Hematopoietic multipotent progenitor cell treated with erythropoietin and hydrocortisone succinate and interleukin-3 and kit ligand, for 15 days (in vitro differentiated cells): ENCODE measurements at places on chromosomes 11 and 22.

DNA sequence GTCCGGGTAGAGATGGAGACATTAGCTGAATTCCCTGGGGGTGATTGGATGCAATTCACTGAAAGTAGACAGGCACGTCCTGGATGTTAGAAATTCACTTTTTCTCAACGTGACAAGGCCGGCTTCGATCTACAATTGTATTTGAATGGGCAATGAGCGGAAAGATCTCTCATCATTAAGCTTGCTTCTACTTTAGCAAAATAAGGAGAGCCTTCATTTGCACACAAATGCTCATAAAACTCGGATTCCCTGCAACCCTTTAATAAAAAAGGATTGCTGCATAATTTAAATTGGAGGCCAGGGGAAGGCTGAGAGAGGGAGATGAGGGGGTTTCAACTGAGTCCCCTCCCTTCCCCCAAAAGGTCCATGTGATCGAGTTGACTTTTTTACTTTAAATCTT is 10.6 kb upstream of the PAX6 start:
- no peak for DNase-seq

GRCh38 chr11:73227571-73228211 is 9.6 kb downstream of the P2RY2 start:
- DNase-seq = no peak

GRCh38 chr11:71169313-71169712 is 83.1 kb downstream of the SHANK2 start:
- no peak for DNase-seq

DNA sequence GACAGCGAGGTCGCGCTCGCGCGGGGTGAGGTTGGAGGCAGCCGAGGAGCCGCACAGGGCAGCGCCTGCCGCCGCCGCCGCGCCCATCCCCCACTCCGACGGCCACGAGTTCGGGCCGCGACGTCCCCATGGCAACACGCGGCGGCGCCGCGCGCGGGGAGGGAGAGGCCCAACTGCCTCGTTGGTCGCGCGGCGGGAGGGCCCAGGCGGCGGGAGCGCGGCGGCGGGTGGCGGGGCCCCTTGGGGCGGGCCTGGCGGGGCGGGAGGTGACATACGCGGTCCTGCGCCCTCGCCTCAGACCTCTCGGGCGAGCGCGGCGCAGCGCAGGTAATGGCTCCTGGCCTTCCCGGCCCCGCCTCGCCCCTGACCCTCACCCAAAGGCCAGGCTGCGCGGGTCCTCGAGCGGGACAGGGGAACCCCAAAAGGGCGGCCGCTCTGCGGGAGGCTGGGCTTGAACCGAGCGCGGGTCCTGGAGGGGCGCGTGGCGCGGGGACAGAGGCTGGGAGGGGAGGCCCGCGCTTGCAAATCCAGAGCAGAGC is at the start of gene DEUP1:
Gene DEUP1, plus strand, starts transcription at position 297 of the 539 bp plus-strand sequence. CDS start 1,518 bp downstream, outside the sequence.
- DNase-seq = no peak

DNA sequence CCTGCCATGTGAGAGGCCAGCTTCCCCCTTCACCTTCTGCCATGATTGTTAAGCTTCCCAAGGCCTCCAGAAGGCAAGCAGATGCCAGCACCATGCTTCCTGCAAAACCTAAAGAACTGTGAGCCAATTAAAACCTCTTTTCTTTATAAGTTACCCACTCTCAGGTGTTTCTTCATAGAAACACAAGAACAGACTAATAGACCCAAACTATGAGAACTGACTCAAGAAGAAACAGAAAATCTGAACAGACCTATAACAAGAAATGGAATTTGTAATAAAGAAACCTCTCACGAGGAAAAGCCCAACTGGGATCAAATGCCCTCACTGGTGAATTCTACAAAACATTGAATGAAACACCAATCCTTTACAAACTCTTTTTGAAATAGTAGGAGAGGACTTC is 12.0 kb downstream of the NPAT start:
- no peak for DNase-seq

GRCh38 chr11:86673872-86674750 is 1.7 kb upstream of the ME3 start:
- DNase-seq = no peak

DNA sequence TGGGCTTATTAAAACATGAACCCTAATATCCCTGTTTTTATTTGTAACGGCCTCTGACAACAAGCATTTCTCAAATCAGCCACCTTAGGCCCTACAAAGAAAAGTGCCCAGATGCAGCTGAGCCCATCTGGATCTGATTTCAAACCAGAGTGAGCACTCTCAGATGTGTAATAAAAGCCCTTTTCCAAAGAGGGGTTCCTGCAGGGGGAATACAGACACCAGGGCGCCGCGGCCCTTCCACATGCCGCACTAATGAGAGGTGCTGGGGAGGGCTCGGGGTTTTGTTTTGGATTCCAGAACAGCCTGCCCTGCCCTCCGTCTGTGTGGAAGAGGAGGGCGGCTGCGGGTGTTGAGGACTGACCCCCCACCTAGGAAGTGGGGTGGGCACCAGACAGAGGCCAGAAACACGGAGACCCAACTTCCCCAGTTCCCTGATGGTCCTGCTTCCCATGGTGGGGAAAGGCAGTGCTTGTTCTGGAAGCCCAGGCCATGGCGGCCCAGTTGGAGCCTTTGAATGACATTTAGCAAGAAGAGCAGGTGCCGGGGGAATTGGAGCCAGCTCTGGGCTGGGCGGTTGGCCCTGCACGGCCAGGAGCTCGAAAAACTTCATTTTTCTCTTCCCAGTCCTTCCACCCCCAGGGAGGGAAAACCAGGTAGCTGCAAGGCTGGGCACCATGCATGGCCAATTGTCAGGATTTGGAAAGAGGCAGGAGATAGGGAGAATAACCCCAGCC is 63.7 kb downstream of the MACROD1 start:
- no peak for DNase-seq

DNA sequence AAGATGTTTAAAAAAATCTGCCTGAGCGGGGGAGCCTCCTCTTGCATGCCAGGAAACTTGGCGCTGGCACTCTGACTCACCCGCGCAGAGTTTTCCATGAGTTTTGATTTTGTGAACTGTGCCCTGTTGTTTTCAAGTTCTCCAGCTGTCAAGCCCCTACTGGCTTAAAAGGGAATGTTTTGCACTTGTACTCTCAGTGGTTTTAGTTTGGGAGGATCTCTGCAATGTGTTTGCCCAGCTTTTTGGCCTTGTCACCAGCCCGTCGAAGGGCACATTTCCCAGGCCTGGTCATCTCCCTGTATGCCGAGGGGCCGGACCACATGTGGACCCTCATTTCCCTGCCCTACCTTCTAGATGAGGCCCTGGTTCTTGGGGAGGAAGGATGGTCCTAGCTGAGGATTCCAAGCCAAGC is 12.2 kb downstream of the MRGPRF start:
- no peak for DNase-seq

DNA sequence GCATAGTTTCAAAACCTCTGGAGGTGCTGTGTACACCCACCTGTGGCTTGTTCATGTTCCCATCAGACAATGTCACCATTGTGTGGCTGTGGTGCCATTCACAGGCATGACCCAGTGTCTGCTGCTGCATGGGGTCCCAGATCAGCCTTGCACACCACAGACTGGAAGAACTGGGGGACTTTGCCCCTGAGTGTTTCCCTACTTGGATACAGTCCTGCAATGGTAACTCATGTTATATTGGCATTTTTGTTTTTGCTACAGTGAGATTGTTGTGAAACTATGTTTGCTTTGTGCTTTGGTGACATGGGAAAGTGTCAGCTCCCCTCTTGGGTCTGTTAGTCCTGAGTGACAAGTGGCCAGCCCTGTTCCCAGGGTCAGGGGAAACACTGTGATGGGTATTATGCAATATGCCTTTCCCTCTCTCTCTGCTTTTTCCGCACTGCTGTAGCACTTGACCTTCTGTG is 108.8 kb downstream of the NAV2 start:
- no peak for DNase-seq

- DNase-seq = no peak
Measured at GRCh38 chr22:26017932-26018331, 151.3 kb upstream of the SEZ6L start.

DNA sequence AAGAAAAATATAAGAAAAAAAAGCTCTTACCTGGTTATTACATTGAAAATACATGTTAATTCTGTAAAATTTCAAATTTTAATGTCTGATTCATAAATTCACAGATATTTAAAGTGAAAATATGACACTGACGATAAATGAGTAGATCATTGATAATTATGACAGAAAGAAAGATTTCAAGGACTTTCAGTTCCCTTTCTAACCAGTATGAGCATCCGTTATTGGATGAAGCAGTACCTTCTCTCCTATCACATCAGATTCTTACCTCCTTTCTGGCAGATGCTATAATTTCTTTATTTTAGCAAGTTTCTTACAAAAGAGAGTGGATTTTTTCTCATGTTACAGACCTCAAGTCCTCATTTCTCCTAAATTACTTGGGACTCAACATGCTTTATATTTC is 847.3 kb downstream of the JRKL start:
- DNase-seq = no peak

DNA sequence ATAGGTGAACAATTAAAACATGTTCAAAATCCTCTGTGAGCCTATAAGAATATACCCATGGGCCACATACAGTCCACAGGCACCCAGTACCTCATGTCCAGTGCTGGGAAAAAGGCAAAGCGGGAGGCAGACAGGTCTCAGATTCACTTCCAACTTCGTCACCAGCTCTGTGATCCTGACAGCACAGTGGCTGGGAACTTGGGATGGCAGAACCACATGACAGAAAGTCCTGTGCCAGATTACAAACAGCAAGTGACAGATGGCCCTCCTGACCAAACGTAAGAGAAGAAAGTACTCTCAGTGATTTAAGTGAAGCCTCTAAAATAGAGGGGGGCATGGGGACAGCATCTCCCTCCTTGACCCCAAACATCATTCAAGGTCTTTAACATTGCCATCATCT is 5.8 kb downstream of the SLC1A2 start:
- DNase-seq = no peak

- DNase-seq = no peak
Measured at GRCh38 chr22:24046024-24046423, 34.9 kb downstream of the CABIN1 start.

GRCh38 chr22:28105413-28105812 is 186.4 kb upstream of the PITPNB start:
- DNase-seq = no peak

DNA sequence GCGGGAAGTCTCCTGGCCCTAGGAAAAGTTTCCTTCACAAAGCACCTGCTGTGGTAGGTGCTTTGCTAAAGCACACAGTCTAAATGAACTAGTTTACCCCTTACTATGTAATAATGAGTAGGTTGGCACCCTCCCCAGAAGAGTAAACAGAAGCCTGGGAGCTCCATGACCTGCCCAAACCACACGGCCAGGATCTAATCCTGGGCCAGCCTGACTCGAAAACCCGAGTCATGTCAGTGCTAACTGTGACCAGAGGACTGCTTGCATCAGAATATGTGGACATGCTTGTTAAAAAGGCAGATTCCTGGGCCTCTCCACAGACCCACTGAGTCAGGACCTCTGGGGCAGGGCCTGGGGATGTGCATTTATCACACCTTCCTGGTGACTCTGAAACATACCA is 67.7 kb downstream of the PANX1 start:
- no peak for DNase-seq
